ENCODE measurements at places on chromosomes 2 and 18.

- no peak for DNase-seq
Measured at GRCh38 chr2:126803434-126803775, 95.3 kb upstream of the TEX51 start.

- DNase-seq = no peak
Measured at GRCh38 chr18:48408727-48409590, at the start of gene ZBTB7C. Gene ZBTB7C, minus strand, starts transcription at chr18:48409383.

DNA sequence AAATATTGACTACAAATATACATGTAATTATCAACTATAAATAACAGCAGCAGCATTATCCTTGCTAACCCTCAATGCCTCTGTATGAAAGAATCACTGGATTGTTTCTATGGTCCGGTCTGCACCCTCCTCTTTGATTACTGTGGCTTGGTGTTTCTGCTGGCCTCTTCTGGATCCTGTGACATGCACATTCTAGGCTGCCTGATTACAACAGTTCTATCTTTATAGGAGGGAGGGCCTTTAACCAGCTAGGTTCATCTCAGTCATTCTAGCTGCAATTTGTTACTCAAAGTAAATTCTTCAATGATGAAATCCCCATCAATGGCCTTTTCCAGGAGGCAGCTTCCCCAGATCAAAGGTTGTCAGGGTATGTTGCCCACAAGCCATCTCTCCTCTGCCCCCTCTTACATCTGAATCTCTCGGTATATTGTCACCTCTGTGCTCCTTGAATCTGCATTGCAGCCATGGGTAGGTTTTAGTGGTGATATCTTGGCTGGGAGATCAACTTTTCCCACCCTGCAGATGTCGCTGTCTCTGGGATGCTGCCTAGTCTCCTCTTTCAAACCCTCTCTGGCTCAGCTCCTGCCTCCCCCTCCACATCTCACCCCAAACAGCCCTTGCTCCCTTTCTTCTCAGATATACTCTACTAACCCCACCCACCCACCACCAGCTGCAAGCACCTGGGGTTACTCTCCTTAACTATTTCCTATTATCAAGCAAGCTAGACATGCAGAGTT is 106.2 kb upstream of the BZW1 start:
- DNase-seq = no peak

DNA sequence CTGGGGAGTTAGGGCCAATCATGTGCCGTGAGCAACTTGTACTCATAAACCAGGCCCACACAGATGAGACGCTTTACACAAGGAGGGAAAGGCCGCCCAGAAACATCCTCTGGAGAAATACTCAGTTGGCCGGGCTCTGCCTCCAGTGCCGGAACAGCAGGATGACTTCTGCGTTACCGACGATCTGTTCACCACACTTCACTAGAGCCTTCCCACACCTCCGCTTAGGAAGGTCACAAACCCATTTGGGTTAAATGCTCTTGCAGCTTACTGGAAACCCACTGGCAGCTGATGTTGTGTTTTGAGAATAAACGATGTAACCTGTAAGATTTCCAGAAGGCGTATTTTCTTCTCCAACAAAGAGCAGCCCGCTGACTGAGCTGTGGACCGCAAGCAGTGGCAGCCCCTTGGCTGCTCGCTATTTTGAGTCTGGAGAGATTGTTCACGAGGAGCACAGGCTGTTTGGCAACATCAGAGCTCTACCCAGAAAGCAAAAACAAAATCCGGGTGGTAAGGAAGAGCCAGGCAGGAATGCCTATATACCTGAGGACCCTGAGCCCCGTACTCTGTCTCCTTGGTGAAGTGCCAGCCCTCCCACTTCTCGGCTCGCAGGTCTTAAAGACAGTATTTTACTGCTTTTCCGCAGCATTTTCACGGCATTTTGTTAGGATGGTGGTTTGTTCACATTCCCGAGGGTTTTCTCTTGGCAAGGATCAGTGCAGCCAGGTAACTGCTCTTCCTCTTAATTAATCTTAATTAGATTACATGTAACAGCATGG is 44.0 kb downstream of the COLEC12 start:
- DNase-seq = no peak

GRCh38 chr2:72077702-72078169 is 69.9 kb downstream of the CYP26B1 start:
- DNase-seq = no peak

DNA sequence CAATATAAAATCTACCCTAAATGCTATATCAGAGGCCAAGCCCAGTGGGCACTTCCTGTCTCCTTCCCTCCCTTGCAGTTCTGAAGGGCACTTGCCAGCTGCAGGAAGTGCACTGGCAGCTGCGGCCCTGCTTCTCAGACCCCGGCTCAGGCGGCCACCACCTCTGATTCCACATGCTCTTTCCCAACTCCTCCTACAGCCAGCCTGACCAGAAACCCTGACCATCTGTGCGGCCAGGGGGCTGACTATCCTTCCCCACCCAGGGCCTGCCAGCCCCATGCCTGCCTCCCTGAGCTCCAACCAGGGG is 88.6 kb downstream of the ZBTB7C start:
- DNase-seq = peak; percentile 40

- DNase-seq = no peak
Measured at GRCh38 chr2:162113088-162113775, 38.8 kb downstream of the GCG start.

GRCh38 chr18:47985866-47986265 is 55.4 kb upstream of the SMAD2 start:
- no peak for DNase-seq

GRCh38 chr18:32961538-32961937 is 188.7 kb upstream of the KLHL14 start:
- DNase-seq = no peak

- no peak for DNase-seq
Measured at GRCh38 chr2:46352621-46353020, 55.4 kb downstream of the EPAS1 start.

DNA sequence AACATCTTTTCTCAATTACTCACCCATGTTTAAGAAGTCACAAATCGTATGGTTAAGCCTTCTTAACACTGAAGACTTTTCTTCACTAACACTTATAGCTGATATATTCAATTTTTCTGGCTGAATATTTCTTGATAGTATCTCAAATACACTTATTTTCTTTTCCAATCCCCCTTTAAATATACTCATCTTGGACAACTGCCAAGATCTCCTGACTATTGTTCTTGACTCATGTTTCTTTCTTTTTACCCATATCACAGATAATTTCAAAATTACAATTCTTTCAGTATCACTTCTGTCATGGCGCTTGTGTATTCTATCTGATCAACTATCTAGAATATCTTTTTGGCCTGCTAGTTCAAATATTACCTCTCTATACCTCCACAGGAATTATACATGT is 954.3 kb upstream of the ACVR2A start:
- DNase-seq = no peak

DNA sequence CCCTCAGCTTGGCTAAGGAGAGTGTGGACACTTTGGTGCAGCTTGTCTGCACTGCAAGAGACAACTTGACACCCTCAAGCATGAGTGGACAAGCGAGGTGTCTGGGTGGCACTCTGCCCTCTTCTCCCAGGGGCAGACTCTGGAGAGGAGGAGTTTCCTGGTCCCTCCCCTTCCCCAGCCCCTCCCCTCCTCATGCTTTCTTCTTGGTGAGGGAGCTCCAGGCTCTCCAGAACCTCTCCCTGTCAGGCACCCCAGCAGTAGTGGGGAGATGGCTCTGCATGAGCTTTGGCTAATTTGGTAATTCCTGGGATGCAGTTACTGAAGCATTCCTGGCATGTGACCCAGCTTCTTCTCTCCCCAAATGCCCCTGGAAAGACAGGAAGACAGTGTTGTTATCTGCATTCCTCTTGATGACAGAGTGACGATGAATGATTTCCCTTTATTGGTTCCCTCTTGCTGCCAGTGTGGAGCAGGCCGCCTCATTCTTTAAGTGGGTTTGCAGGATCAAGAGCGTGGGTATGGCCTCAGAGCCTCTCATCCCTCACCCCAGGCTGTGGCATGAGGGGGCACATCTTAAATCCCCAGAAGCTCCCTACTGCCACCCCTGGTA is 89.2 kb downstream of the STPG4 start:
- no peak for DNase-seq

DNA sequence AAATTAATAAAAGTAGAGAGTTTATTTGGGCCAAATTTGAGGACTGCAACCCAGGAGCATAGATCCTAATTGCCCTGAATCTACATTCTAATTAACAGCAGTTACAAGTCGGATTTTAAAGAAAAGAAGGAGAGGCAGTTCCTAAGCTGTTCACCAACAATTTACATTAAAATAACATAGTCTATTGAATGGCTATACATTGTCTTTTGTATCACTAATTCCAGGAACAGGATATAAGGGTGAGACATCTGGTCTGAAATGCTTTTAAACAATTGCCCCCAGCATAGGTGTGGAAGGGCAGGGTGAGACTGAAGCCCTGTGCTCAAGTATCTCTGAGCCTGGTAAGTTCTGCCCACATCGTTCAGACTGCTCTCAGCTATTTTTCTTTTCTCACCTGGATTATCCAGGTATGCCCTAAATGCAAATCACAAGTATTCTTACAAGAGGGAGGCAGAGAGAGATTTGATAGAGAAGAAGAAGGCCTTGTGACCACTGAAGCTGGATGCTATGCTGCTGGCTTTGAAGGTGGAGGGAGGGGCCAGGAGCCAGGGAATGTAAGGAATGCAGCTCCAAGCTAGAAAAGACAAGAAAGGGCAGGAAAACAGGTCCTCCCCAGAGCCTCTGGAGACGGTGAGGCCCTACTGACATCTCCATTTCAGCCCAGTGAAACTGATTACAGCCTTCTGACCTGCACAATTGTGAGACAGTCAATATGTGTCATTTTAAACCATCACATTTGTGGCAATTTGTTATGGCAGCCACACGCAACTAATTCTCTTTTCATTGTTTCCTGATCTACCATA is 189.4 kb upstream of the ARL4C start:
- peak; percentile 21 for DNase-seq

DNA sequence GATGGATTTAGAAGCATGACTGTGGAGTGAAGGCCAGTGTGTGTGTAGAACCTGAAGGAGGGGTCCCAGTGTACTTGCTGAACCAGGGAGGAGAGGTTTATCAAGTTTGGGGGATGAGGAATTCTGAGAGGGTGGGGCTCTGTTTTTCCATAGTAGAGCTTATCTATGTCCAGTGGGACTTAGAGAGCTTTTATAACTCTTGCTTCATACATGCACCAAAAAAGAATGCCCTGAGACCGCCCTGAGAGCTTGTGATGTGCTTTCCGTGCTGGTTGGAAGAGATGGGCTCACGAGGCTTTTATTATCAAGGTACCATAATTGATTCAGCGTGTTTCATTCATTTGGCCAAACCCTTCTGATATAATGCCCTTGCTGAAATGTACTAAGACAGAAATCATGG is 100.2 kb downstream of the MTCL1 start:
- no peak for DNase-seq

- no peak for DNase-seq
Measured at GRCh38 chr2:42367835-42368234, 6.8 kb upstream of the COX7A2L start.

- DNase-seq = no peak
Measured at GRCh38 chr2:102350137-102350793, 5.3 kb upstream of the IL18R1 start.

DNA sequence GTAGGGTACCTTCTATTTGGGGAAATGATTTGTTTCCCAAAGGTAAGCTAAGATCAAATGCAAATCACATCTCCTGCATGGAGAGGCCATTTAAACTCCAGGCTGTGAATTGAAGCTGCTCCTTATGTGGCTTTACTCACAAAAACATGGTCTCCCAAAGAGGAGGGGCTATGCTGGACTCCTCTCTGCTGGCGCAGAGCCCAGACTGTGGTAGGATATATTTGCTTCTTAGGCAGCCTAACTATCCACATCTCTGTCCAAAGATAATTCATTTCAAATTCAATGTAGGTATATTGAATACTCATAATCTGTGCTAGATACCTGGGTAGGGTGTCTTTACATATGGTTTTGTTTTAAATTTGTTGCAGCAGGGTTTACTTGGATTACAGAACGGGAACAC is 358.5 kb downstream of the ALK start:
- peak; percentile 77 for DNase-seq
